ENCODE measurements at places on chromosomes 3 and 15.

DNA sequence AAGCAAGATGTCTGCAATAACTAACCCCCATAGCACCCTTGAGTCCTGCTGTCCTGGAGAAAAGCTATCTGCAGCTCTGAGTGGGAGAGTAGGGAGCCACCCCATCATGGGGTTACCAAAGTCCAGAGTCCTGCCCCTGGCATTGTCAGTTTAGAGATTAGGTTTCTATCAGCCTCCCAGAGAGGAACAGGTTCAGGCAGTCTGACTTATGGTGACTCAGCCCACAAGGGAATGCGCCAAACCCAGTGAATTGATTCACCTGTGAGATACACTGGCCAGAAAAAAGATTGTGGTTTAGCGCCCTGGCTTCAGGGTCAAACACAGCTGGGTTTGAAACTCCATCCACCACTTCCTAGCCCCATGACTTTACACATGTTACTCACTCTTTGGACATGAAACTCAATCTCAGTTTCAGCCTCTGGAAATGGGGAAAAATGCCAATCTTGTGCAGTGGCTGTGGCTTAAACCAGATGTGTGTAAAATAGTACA lies 263.6 kb upstream of the HES1 start:
- peak; percentile 8 for DNase-seq

DNA sequence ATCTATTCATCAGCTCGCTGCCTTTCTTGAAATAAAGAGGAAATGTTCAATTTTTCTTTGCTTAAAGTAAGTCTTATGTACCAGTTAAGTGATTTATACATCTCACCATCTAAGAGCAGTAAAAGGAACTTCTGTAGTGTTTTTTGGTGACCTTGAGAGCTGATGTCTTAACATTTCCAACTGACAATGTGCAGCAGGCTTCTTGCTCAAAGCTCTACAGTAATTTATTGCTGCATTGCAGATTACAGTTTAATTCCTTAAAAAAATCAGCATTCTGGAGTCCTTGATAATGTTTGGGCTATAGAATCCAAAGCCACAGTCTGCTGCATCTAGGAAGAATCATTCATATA lies 61.6 kb downstream of the DIPK2A start:
- DNase-seq, result no peak

DNA sequence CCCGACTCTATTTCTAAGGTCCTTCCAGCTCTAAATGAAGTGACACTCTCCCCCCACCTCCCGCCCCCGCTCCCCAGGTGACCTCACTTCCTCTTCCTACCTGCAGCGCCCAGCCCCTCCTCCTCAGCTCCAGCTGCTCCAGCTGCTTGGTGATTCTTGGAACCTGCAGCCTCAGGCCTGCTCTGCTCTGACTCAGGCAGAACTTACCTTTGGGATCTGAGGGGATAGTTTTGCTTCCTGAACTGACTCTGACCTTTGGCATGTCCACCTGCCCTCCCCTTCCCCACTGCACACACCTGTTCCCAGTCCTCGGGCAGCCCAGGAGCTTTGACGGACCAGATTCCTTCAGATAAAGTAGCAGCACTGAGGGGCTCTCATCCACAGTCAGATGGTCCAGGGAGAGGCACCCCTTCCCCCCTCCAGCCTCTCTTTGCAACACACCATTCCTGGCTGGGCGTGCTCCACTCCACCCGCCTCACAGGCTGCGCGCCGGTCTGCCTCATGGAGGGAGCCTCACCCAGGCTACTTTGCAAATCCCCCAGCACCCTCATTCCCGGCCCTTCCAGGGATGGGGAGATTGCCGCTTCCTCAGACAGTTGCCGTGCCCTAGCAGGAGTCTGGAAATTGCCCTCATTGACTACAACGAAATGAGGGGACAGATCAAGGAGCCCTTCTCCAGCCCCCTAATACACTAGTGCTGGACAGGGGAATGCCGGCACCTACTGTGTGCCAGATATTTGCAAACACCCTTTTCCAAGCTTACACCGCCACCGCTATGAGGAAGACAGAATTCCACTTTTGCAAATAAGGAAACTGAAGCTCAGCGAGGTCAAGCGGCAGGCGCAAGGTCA lies 692 bp upstream of the C15orf39 start:
- no peak for DNase-seq

DNA sequence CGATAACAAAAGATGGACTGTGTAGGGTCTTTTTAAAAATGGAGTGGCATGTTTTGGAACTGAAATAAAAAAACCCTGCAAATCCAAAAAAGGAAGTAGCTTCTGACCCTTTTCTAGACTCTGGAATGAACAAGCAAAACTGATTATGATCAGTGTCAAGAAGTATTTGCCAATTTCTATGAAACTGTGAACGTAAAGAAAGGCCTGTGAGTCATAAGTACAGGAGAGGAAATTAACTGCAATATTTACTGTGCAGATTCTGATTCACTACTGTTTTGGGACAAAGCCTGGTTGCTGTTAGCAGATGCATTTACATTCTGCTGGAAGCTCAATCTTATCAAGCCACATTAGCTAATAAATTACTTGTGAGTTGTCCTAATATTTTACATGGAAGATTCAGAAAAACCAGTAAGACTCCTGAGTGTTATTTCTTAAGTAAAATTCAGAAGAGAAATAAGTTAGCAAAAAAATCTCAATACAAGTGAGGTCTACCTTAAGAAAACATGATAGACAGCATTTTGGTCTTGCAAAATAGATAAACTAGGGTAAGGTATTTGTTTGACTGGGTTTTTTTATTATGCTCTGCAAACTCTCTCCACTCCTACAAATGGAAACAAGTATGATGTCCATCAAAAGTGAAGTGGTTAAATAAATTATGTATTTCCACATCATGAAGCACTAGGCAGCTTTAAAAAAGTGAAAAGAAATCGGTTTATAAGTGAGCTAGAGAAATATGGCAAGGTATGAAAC lies 90.2 kb upstream of the LMOD3 start:
- no peak for DNase-seq

GRCh38 chr15:77414789-77415442 lies 5.0 kb downstream of the PEAK1 start:
- DNase-seq, result no peak

GRCh38 chr15:84917452-84917851 lies 33.0 kb downstream of the SLC28A1 start:
- no peak for DNase-seq

- no peak for DNase-seq
Measured at GRCh38 chr3:117633207-117633606, 923.6 kb downstream of the TUSC7 start.

GRCh38 chr3:113634782-113635474 lies 61.5 kb downstream of the USF3 start:
- no peak for DNase-seq

Measured in activated T-cell treated with anti-CD3 and anti-CD28 coated beads for 48 hours (primary cell).